NCI-H2029 treated with DMSO at 0.1 percent for 48 hours (cell line): ENCODE measurements at places on chromosomes 4 and X.

GRCh38 chr4:2270341-2271165 is 8.6 kb upstream of the MXD4 start:
- DNase-seq, result no peak

DNA sequence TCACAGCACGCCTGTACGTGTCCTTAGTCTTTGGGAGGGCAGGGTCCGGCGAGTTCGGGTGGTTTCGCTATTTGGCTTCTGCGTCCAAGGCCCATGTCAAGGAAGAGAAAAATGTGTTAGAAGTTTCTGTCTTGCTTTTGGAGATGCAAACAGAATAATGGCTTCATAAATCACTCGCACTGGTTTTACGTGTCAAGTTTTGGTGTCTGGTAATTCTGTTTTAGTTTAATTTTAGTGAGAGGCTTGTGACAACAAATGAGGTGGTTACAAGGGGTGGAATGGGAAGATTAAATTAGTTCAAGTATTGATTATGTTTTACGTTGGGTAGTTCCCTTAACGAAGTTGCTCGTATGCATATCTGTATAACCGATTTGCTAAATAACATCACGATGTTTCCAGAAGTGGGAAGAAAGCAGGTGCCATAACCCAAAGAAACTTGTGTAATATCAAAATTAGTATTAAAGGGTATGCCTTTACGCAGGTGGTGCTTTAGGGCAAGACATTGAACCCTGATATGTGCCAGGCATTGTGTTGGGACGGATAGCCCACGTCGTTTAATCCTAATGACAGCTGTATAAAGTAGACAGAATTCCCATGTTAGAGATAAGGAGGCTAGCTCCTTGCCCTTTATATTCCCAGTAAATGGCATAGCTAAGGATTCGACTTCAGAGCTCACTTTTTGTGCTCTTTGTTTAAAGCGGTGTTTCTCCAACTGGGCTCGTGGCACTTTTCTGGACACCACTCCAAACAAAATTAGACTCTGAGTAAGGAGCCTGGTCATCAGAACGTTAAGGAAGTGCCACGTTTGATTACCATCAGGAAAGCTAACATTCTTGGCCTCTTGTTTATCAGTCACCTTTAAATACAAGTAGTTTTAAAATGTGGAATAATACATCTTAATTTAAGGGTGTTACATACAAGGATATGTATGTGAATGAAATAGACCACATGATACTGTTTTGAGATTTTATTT is 843 bp downstream of the RPL34 start:
- no peak for DNase-seq

- no peak for DNase-seq
These were observed 88.7 kb upstream of the TTC29 start for GRCh38 chr4:147034372-147034771.

DNA sequence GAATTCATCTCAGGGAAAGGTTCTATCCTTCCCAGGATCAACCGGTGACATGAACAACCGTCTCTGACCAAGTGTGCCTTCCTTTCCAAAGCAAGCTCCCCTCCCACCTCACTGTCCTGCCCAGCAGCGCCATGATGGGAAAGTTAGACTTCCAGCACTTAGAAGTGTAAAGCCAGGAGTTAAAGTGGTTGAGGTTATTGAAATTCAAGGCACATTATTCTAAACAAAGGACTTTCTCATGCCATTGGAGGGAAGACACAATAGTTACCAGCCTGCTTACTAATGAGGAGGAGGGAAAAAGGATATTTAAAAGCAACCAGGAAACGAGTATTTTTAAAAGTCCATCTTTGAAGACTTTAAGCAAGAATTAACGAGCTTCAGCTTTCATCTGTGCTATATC is 96.8 kb downstream of the NSUN7 start:
- no peak for DNase-seq

DNA sequence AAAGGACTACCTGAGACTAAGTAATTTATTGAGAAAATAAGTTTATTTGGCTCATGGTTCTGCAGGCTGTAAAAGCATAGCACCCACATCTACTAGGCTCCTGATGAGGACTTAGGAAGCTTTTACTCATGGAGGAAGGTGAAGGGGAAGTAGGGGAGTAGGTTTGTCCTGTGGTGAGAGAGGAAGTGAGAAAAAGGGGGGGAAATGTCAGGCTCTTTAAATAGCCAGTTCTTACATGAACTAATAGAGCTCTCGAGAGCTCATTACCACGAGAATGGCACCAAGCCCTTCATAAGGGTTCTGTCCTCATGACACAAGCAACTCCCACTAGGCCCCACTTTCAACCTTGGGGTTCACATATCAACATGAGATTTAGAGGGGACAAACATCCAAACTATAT is 125.5 kb upstream of the NRK start:
- no peak for DNase-seq

DNA sequence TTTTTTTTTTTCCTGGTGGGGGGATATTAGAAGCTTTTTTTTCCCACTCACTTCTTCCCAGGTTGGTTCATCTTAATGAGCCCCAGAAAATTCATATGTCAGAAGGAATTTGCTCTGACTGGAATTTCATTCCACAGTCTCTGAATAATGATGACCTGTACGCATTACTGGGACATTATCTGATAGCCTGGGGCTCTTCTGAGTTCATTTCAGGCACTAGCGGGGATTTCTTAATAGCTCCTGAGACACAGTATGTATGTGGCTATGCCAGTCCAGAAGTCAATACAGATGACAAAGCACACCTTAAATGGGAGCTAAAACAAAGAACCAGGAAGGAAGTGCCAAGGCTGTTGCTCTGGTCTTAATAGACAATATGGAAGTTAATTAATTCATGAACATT is 295.2 kb upstream of the IGFBP7 start:
- DNase-seq, result no peak

DNA sequence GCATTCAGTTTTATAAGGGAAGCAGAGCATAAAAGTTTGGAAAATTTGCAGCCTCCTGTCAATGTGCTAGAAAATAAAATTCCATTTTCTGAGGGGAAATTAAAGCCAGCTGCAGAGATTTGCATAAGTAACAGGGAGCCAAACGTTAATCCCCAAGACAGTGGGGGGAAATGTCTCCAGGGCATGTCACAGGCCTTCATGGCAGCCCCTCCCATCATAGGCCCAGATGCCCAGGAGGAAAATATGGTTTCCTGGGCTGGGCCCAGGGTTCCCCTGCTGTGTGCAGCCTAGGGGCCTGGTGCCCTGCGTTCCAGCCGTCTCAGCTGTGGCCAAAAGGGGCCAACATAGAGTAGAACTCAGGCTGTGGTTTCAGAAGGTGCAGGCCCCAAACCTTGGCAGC is 9.3 kb downstream of the RNF4 start:
- no peak for DNase-seq

DNA sequence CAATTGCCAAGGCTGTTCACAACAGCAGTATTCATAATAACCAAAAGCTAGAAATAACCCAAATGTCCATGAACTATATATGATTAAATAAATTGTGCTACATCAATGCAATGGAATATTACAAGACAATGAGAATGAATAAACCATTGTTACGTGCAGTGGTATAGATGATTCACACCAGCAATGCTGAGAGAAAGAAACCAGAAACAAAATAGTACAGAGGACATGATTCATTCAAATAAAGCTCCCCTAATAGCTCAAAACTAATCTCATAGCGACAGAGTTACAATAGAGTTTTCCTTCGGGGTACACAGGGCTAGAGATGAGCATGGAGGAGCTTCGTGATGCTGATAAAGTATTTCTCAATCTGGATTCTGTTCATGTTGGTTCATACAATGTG is 148.1 kb upstream of the SPANXN1 start:
- no peak for DNase-seq

GRCh38 chr4:88382621-88383020 is 4.0 kb downstream of the HERC6 start:
- no peak for DNase-seq

DNA sequence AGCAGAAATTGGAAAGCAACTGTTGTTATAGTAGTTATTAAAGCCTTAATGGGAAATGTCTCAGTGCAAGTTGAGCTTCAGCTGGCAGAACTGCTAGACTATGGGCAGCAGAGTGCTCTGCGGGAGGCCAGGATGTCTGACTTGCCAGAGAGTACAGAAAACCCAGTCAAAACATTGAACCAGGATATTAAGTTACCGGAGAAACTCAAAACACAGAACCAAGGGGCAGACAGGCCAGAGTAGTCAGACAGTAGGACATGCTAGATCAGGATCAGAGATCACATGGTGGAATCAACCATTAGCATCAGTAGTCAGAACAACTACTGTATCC is 72.9 kb upstream of the TNIP3 start:
- no peak for DNase-seq

- no peak for DNase-seq
These were observed 99.9 kb upstream of the ADRA2C start for GRCh38 chr4:3666263-3666662.

DNA sequence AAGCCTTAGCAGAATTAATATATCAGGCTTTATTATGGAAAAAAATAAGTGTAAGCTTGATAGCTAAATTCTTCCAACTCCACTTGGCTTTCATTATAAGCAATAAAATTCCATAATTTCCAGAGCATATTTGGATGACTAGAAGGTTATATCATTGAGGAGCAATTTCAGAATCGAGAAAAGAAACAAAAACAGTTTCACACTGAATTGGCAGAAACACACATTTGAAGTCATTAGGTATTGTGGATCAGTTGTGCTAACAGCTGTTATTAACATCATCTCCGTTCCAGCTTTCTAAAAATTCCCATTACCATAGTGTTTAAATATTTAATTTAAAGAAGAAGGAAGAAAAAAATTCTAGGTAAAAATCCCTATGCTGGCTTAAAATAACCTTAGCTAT is 92.6 kb downstream of the ANTXR2 start:
- DNase-seq, result no peak

DNA sequence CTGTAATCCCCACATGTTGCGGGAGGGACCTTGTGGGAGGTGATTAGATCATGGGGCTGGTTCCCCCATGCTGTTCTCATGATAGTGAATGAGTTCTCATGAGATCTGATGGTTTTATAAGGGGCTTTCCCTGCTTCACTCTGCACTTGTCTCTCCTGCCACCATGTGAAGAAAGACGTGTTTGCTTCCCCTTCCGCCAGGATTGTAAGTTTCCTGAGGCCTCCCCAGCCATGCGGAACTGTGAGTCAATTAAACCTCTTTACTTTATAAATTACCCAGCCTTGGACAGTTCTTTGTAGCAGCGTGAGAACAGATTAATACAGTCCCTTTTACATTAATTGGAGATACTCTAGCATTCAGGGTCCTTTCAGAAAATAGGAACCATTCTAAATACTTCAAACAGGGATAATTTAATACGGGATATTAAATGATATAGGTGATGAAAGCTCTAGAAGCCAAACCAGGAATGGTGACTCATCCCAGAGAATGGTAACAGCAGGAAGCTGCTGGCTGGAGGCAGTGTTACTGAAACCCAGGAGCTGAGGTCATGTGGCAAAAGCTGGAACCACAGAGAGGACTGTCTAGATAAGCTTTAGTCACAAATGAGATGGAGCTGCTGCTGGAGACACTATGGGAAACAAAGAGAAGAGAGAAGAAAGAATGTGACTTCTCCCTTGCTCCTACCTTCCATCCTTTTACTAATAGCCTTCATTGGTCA is 57.3 kb downstream of the GSTCD start:
- DNase-seq, result no peak

DNA sequence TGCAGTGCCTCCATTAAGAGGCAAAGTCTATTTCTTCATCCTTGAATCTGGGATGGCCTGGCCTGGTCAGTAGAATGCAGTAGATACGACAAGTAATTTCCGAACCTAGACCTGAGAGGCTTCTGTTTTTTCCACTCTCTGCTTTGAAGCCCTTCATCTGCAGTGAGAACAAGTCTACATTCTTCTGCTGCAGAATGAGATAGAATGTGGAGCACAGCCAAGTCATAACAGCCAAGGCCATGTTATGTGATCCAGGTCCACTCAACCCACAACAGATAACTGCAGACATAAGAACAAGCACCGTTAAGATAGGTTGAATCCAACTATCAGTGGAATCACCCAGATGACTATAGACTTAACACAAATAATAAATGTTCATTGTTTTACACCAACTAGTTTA is 1297.7 kb downstream of the C4orf33 start:
- DNase-seq, result peak; percentile 2

DNA sequence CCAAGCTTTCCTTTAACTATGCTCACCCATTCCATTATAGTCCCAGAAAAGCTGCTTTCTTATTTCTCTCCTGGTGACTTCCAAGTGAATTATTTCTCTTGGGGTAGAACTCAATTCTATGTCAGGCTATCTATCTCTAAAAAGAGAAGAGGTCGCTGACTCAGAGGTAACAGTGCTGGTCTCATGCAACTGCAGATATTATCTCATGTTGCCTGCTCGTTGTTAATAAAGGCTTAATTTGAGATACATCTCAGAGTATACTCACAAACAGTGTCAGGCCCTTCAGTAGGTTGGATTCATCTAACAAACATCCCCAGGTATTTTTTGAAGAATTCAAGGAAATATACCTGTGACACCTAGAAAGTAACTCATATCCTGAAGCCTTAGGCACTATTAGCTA is 2.7 kb downstream of the TMEM154 start:
- DNase-seq, result no peak

DNA sequence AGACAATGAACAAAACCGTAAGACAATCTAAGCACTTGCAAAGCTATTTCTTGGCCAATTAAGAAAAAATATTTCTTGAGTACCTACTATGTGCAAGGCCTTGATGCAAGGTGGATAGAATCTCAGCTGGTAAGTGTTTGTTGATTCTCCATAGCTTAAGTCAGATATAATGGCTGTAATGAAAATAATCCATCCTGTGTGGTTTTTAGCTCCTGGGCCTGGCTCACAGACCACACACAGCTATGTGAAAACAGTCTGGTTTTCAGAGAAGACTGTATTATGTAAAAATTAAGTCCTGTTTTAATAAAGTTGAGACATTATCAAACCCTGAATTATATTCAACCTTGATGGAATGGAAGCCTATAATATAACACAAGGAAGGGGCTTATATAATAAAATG is 7.8 kb upstream of the DDIT4L start:
- no peak for DNase-seq

GRCh38 chr4:153987291-153987690 is 198.4 kb upstream of the SFRP2 start:
- DNase-seq, result no peak

DNA sequence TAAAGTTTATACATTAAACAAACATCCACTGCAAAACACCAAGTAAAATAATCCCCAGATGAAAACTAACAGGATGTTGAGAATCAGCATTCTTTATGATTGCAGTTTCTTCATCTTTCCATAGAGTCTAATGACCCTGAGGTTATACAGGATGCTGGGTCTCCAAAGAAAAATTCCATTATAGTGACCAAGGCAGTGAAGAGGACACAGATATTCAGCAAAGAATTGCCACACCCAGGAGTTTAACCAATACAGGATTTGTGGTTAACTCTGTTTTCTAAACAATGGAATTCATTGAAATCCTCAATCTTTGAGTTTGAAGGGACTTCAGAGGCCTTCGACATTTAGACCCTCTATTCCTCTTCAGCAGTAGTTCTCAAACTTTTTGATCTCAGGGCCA is 76.2 kb upstream of the ESX1 start:
- DNase-seq, result no peak

GRCh38 chr4:152458801-152459302 is 77.0 kb downstream of the FBXW7 start:
- DNase-seq, result no peak

GRCh38 chr4:41095973-41096372 is 118.4 kb downstream of the APBB2 start:
- no peak for DNase-seq

GRCh38 chrX:24860140-24860539 is 155.6 kb downstream of the ARX start:
- no peak for DNase-seq
